ENCODE measurements at places on chromosomes 12 and 14.
A peak's percentile ranks its signal among the peaks of the same experiment; 100 is the strongest.

- DNase-seq = no peak
Measured at GRCh38 chr12:77314378-77315052, 249.1 kb upstream of the E2F7 start.

- no peak for DNase-seq
Measured at GRCh38 chr12:6090803-6091202, 33.7 kb downstream of the VWF start.

DNA sequence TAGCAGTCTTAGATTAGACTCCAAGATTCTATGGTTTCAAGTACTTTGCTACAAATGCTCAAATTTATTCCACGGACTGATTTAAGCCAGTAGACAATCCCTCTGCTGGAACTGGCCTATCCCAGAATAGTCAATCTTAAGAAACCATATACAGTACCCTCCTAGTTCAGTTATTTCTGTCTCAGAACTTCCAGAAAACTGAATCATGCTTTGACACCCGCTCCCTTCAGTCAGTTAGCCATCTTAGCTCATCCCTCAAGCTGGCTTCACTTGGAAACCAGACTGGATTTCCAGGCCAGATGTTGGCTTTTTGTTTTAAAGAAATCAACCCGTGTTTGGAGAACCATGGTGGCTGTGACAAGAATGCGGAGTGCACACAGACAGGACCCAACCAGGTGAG is 125.5 kb downstream of the NT5DC3 start:
- no peak for DNase-seq

DNA sequence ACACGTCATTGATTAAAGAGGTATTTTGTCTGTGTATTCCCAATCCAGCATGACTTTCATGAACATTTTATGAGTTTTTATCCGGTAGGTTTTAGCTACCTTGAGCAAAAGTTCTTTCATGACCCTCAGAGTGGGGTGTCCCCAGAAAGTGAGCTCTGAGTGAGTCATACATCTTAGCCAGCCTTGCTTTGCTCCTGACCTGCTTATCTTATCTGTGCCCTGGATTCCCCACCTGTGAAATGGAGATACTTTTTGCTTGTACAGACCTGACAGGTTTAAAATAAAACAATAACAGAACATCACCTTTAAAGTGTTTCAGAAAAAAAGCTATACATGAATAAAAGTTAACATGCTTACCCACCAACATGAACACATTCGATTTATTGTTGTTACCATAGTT is 202.8 kb upstream of the SOX5 start:
- DNase-seq = no peak

- no peak for DNase-seq
Measured at GRCh38 chr14:95876761-95877538, at the start of gene TUNAR. TUNAR (plus strand) TSS chr14:95876832.

GRCh38 chr14:54776361-54777001 is 126.1 kb downstream of the GCH1 start:
- peak; percentile 31 for DNase-seq

GRCh38 chr12:107594995-107595394 is 90.6 kb upstream of the PWP1 start:
- DNase-seq = no peak

- DNase-seq = no peak
Measured at GRCh38 chr12:31298922-31299321, 27.0 kb downstream of the SINHCAF start.

GRCh38 chr12:113041560-113041959 is 15.0 kb upstream of the DTX1 start:
- no peak for DNase-seq

- DNase-seq = no peak
Measured at GRCh38 chr14:103107941-103108748, 13.6 kb downstream of the EXOC3L4 start.

DNA sequence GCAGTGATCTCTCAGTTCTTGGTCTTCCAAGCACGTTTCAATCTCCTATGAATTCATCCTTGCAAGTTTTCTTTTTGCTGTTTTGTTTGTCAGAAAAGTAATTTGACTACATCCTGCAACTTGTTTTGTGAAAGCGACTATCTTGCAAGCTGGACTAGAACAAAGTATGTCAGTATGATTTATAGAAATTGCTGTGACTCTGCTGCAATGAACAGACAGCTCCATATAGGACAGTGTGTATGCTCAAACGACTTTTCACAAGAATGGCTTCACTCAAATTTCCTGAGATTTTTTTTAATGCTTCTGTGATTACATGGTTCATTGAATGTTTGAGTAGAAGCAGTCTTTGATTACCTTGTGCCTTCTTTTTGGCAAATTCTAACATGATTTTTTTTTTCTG is 123.5 kb upstream of the TRHDE start:
- DNase-seq = no peak

DNA sequence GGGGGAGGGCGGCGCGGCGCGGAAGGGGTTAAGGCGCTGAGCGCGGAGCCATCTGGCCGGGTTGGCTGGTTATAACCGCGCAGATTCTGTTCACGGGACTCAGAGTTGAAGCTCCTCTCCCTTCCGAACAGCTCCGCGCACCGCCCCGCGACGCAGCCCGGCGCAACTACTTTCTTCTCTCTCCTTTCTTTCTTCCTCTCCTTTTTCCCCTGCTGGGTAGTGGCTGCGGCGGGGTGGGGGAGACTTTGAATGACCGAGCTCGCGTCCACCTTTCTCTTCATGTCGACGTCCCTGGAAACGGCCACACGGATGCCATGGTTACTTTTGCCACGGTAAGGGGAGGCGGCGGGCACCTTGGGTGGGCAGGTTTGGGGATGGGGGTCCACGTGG is at the start of gene NTF3:
Gene NTF3, plus strand, starts transcription at position 98 of the 390 bp plus-strand sequence. Its CDS starts 217 bp downstream, at position 315.
- DNase-seq = no peak

DNA sequence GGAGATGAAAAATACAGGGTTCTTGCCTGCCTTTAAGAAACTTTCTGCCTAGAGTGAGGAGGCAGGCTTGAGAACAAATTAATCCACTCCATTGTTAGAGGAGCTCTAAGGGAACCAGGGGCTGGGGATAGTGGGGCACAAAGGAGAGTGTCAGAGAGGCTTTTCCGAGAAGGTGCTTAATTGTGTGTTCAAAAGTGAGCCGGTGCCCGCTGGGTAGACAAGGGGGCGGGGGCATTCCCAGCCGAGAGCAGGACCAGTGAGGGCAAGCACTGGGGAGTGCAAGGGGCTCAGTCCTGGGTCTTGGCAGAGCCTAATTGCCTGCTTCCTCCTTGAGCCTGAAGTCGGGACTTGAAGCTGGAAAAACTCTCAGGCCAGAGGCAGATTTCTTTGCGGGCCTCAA is 377.4 kb downstream of the ETNK1 start:
- DNase-seq = no peak

DNA sequence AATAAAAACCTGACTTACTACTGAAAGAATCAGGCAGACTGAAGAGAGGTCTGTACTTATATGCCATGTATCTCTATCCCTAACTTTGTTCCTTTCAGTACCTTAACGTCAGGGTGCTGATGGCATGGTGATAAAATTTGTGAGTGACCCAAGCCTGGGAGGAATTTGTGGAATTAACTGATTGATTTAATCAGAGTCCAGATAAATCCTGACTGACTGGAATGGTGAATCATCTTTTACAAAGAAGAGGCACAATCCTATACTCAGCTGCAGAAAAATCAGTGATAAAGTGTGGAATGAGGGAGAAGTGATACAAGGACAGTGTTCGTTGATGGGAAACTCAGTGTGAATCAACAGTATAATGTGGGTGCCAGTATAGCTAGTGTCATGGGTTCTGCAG is 3.7 kb downstream of the TDG start:
- no peak for DNase-seq

DNA sequence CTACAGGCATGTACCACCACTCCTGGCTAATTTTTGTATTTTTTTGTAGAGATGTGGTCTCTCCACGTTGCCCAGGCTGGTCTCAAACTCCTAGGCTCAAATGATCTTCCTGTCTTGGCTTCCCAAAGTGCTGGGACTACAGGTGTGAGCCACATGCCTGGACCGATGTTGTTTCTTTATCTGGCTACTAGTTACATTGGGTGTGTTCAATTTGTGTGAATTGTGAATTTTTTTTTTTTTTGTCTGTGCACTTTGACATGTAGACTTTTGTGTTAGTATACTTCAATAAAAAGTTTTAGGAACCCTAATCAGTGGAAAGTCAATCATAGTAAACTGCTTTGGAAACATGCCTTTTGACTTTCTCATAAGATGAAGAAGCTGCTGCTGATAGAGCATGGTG is 24.0 kb upstream of the SLC17A8 start:
- DNase-seq = no peak

GRCh38 chr12:70709022-70709421 is 71.8 kb upstream of the PTPRB start:
- DNase-seq = no peak

DNA sequence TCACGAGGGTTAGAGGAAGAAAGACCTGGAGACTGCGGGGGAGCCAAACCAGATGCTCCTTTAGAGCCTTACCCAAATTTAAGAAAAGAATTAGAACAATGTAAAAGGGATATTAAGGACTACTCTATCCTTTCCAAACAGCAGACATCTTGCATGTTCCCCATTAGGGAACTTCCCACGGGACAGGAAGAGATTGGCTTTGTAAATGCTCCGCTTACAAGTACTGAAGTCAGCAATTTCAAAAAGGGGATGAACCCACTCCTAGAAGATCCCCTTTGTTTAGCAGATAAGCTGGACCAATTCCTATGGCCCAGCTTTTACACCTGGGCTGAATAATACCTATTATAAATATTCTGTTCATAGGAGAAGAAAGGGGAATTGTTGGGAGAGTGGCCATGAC is 74.2 kb downstream of the APOBEC1 start:
- DNase-seq = no peak

DNA sequence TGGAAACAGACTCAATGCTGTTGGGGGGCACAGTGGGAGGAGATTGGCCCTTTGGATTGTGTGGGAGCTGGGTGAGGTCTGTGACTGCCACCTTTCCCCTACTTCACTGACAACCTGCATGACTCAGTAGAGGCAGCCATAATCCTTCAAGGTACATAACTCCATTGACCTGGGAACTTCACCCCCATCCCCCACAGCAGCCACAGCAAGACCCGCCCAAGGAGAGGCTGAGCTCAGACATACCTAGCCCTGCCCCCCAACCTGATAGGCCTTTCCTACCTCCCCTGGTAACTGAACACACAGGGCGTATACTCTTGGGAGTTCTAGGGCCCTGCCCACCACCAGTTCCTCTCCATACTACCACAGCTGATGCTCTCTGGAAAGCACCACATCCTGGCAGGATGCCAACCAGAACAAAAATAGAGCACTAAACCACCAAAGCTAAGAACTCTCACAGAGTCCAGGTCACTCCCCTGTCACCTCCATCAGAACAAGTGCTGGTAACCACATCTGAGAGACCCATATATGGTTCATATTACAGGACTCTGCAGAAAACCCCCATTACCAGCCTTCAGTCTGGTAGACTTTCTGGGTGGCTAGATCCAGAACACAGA is 703.9 kb downstream of the FSCB start:
- DNase-seq = no peak

DNA sequence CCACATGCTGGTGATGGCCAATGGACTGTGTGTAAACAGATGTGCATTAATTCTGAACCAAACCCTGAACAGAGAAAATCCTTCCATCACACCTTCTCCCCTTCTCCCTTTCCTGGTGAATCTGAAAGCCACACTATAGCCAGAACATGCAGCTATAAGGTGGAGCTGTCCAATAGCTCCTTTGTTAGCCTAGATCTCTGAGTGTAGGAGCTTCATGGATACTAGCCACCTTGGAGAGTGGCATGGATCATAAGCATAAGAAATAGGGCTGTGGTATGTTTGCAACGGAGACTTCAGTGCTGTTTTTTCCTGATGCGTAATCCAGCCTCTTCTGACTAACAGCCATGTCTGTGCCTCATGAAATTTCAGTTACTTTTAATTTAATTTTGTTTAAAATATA is 364.5 kb downstream of the BTG1 start:
- no peak for DNase-seq

GRCh38 chr14:61864329-61864898 is 102.2 kb downstream of the SNAPC1 start:
- no peak for DNase-seq

- no peak for DNase-seq
Measured at GRCh38 chr12:38954238-38954873, 49.0 kb upstream of the CPNE8 start.

GRCh38 chr12:29533815-29534489 is 36.5 kb upstream of the OVCH1 start:
- DNase-seq = no peak

- no peak for DNase-seq
Measured at GRCh38 chr14:22764382-22764781, 2.1 kb upstream of the OXA1L start.

DNA sequence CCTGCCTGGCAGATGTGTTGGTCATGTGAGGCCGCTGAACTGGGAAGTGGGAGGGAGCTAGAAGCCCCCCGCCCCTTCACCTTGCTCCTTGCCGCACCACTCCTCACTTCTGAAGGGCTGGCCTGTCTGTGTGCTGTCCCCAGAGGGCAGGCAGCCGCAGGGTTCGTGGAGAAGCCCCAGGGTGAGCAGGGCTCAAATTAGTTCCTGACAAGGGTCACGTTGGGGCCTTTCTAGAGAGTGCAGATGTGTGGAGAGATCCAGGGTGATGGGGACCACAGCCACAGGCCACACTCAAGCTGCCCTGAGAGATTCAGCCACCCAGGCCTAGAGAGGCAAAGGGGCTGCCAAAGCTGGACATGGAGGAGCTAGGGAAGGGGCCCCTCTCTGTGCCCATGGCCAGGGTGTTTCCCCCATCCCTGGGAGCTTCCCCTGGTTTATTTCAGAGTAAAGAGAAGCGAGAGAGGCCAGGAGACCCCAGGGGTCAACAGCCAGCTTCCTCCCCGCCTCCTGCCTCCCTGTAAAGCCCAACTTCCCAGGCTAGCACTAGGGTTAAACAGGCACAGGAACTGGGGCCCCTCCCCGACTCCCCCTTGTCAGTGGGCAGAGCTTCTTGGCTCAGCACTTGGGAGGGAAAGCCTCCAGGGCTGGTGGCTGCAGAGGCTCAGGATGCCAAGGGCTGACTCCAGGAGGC is 16.2 kb downstream of the SLC25A29 start:
- DNase-seq = no peak

GRCh38 chr12:13348464-13348863 is 151.9 kb downstream of the EMP1 start:
- DNase-seq = no peak

DNA sequence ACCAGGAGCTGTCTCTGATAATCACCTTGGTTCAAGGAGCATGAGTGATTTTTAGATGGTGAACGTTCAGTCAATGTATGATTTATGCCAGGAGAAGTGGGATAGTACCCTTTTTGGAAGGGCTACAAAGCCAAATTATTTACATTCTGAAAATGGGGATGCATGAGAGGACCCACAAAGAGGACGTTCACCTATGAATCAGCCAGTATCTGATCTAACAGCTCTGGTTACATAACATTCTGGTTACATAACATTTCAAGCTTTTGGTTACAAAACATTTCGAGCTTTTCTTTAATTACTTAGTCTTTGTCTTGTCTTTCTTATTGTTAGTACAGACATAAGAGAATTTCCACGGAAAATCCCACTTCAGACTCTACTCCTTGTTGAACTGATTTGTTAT is 68.8 kb downstream of the SLCO1A2 start:
- DNase-seq = no peak

All from CD4-positive, alpha-beta T cell treated with Interleukin-2 at 100 ng/mL for 4 hours (primary cell).